ENCODE measurements at places on chromosomes 7 and 10.

GRCh38 chr7:29053105-29053872 is 93.0 kb downstream of the CPVL start:
- no peak for DNase-seq

- DNase-seq = no peak
Measured at GRCh38 chr7:29424295-29424983, 139.2 kb upstream of the PRR15 start.

DNA sequence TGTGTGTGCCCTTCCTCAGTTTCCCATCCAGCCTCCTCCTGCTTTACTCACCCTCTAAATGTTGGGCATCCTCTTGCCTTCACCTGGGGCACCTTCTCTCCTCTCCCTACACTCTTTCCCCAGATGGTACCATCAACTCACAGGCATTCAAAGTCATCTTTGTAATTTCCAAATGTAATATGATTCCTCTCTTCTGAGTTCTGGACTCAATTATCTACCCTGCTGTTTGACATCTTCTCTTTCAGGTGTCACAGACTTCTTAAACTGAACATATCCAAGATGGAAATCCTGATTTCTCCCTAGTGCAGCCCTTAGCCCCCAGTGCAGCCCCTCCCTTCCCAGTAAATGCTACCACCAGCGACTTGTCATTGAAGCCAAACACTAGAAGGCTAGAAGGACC is 422.8 kb downstream of the KCNMA1 start:
- DNase-seq = no peak

DNA sequence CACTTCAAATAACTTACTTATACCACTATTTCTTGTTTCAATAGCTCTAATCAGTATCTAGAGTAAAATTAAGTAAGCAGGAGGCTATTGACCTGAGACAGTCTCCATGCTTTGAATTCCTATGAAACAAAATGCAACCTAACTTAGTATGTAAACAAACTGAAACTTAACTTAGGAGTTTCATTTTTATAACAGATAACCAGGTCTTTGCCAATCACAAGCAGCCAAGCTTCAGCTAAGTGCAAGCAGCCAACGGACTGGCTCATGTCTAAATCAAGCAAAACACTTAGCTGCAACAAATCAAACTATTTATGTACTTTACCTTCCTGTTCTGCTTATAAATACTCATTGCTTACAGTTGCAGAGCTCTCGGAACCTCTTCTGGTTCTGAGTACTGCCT is 4.4 kb upstream of the GSTK1 start:
- no peak for DNase-seq

DNA sequence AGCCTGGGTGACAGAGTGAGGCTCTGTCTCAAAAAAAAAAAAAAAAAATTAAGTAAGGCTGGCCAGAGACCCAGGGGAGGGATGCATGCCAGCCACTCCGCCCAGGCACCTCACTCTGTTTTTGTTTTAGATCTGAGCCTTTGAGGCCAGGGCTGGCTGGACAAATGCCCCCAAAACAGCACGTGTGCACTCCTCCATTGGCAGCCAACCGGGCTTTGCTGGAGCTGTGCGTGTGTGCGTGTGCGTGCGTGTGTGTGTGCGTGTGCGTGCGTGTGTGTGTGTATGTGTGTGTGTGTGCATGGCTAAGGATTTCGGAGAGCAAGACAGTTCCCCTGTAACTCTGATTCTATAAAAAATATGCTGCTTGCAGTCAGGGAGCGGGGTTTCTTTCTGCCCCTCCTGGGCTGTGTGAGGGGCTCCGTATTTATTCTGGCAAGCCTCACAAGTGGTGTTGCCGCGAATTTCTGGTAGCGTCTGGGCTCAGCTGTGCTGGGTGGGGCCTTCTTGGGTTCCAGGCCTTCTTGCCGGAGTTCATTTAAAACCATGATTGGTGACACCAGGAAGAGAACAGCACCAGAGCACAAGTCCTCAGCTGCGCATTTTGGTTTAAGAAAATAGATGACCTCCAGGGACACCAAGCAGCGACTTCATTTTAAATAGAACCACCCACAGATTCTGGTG is 28.1 kb upstream of the UNCX start:
- DNase-seq = no peak

- DNase-seq = no peak
Measured at GRCh38 chr10:58839771-58840170, 327.1 kb downstream of the BICC1 start.

DNA sequence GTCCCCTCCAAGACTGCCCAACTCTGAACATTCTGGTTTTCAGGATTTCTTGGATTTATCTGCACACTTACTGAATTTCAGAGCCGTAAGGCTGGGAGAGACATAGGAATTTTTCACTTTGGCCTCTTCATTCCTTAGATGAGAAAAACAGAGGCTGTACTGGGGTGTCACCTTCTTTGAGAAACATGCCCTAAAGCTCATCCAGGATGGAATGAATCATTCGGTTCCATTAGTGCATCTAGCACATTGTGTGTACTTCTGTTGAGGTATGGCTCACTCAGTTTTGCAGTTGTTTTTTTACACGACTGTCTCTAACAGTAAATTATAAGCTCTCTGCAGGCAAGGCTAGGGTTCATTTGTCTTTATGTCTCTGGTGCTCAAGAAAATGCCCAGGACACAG is 383.4 kb downstream of the GATA3 start:
- DNase-seq = no peak

DNA sequence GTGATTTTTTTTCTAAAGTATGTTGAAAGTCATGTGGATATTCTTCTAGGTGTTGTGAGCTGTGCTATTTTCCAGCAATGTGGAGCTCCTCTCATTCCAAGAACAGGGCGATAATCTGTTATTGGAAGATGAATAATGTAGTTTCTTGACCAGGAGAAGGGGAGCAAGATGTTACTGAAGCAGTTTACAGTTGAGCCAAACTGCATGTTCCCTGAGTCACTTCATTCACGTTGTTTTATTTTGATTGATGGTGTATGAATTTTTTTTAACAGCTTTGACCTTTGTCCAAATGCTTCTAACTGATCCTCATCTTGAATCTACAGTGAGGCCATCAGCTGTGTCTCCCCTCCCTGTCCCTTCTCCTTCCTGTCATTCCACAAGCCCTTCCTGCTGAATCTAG is 277.1 kb upstream of the KLF6 start:
- DNase-seq = no peak

- DNase-seq = no peak
Measured at GRCh38 chr10:96719200-96719599, 1.1 kb downstream of the PIK3AP1 start.

- no peak for DNase-seq
Measured at GRCh38 chr7:506391-506831, 13.2 kb downstream of the PDGFA start.

DNA sequence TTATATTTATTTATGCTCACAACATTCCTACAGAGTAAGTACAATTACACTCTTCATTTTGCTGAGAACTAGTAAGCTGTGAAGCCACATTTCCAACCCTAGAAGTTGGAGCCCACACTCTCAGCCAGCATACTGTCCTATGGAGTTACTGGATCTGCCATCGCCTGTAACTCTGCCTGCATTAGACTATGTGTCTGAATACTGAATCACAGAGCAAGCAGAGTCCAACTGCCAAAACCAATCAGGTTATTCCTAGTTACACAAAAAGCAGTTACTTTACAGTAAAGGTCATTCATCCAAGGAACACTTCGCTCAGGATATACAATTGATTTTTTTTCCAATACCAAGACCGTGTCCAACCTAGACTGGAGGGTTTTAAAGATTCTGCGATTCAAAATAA is 21.5 kb downstream of the CTAGE6 start:
- DNase-seq = no peak

DNA sequence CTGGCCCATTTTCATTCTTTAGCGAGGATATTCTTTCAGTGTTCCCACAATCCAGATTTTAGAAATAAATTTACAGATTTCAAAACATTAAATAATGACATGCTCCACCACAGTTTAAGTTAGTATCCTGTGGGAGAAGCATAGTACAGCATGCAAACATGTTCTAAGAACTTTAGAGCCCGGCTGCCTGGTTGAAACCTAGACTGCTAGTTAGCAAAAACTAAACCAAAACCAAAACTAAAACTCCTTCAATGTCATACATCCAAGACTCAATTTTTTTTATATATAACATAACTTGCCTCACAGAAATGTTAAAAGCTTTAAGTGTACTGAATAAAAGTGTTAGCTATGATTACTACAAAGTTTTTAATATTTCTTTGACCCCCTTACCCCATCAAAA is 17.0 kb downstream of the TRA2A start:
- DNase-seq = no peak

DNA sequence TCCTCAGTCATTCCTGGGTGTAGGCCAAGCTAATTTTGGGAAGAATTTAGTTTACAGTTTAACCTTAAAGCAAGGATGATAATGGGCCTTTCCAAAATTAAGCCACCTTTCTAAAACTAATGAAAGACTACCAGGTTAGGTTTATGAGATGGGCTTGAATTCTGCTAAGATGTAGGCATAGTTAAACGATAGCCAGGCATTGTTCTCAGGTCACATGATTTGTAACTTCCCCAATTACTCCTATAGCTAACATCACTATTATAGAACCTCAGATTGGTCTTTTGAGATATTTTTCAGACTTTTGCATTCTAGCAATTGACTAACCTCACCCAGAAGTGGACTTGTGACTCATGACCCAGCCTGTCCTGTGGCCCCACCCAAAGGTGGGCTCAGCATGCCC is 7.0 kb upstream of the NUB1 start:
- no peak for DNase-seq

- no peak for DNase-seq
Measured at GRCh38 chr10:4176500-4177281, 391.7 kb upstream of the KLF6 start.

- DNase-seq = no peak
Measured at GRCh38 chr7:121038717-121039509, 50.4 kb downstream of the CPED1 start.

DNA sequence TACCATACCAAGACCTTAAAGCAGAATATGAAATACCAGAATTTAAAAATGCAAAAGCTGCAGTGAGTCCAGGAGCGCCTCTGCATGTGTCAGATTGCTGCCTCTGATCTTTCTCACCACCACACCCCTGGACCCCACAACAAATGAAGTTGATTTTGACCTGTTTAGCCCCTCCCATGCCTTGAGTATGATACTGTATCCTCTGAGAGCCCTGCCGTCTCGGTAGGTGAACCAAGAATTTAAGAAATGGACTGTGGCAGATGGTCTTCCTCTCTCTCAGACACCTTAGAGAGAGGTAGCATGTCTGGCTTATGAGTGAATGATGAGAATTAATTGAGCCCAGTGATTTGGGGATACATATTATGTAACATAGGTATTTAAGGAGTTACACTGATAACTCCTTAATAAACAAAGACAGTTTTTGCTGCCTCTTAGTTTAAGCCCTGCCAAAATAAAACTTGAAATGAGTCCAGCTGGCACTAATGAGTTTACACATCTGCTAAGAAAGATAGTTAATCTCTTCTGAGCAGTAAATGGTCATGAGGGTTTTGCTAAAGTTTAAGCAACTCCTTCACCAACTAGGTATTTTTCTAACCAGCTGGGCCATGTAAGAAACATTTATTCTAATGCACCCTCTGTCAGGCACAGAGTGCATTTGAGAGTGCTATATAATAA is 4.5 kb upstream of the TFPI2 start:
- DNase-seq = no peak

- no peak for DNase-seq
Measured at GRCh38 chr10:28256776-28257175, 46.1 kb downstream of the MPP7 start.

- no peak for DNase-seq
Measured at GRCh38 chr10:92816091-92816531, 32.2 kb upstream of the EXOC6 start.

DNA sequence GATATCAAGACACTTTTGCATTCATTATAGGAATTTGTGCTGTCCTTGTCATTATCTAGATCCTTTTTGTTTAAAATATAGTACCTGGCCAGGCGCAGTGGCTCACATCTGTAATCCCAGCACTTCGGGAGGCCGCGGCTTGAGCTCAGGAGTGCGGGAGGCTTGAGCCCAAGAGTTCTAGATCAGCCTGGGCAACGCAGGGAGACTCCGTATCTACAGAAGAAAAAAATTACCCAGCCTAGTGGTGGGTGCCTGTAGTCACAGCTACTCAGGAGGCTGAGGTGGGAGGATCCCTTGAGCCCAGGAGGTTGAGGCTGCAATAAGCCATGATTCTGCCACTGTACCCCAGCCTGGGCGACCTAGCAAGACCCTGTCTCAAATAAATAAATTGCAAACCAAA is 621 bp upstream of the MORN4 start:
- DNase-seq = no peak

GRCh38 chr7:120273476-120273975 is 551 bp downstream of the KCND2 start:
- no peak for DNase-seq

GRCh38 chr7:56023500-56023899 is 27.7 kb downstream of the PSPH start:
- DNase-seq = no peak

DNA sequence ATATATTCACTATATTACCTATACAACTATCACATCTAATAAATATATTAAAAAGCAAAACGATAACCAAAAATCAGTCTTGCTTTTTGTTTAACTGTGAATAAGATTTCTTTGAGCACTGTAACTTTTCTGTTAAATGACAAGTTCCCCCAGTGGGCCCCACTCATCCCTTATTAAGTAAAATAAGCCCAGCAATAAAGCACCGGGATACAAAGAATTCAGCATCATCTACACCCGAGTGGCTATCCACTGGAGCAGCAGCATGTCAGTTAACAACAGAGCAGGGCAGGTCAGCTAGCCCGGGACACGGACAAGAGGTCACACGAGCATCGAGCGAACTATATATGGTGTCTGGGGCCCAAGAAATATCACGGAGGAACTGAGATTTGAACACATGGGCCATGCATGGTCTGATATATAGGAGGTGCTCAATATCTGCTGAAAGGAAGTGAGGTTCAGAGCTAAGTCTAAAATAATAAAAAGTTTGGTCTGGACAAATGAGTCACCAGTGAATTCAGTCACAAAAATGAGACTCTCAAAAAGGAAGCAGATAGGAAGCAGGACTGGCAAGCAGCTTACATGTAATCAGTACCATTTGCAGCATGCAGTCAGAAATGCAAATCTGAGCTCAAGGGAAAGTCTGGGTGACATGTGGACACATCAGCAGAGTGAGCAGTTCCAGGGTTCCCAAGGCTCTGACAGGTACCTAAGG is 4.1 kb downstream of the ERCC6 start:
- no peak for DNase-seq

GRCh38 chr7:138608275-138608674 is 92.9 kb downstream of the SVOPL start:
- DNase-seq = no peak

DNA sequence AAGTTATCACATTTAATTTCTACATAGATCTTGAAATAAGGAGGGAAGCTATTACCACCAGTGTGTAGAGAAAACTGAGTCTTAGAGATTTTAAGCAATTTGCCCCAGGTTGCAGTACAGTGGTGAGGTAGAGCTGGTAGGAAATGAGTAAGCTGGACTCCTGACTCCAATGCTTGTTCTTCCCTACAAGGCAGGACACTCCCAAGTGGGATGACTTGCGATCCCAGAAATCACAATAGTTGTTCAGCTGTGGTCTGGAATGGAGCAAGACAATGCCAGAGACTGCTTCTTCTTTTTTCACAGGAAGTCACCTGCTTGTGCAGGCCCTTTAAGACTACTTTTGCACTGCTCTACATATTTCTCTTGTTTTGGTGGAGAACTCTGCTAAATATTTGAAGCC is 327.2 kb upstream of the BMPER start:
- DNase-seq = no peak

GRCh38 chr7:101739775-101740398 is 77.5 kb upstream of the CUX1 start:
- no peak for DNase-seq

GRCh38 chr7:15625466-15625865 is 61.0 kb downstream of the MEOX2 start:
- DNase-seq = no peak

GRCh38 chr7:40263752-40264390 is 129.1 kb downstream of the SUGCT start:
- no peak for DNase-seq

- no peak for DNase-seq
Measured at GRCh38 chr10:65903620-65904019, 1022.2 kb upstream of the LRRTM3 start.
